ENCODE measurements at places on chromosomes 13 and 19. TPM values are rescaled to one million over a fixed set of nuclear protein-coding genes. Genes with fewer than 3 reads are reported as not detected.

Gene RFXAP
- polyA plus RNA-seq, result 19.7 TPM

Gene ANKRD10
- 187 TPM for polyA plus RNA-seq

Gene ADAT3
- 7.9 TPM for polyA plus RNA-seq

Gene DCAF15
- polyA plus RNA-seq, result 49.9 TPM

Gene FAM83E
- 0.45 TPM for polyA plus RNA-seq

Gene MYPOP
- 10.9 TPM for polyA plus RNA-seq

Gene C13orf42
- 0.20 TPM for polyA plus RNA-seq

Gene CD33
- polyA plus RNA-seq, result 2.9 TPM

Gene CRYL1
- 55.7 TPM for polyA plus RNA-seq
